Endothelial cell of umbilical vein (primary cell): ENCODE measurements at places on chromosomes 2 and 18. TPM values are rescaled to one million over a fixed set of nuclear protein-coding genes. Genes with fewer than 3 reads are reported as not detected.

Gene COLEC12
- 13.8 and 17.1 TPM in 2 replicates for total RNA-seq

DNA sequence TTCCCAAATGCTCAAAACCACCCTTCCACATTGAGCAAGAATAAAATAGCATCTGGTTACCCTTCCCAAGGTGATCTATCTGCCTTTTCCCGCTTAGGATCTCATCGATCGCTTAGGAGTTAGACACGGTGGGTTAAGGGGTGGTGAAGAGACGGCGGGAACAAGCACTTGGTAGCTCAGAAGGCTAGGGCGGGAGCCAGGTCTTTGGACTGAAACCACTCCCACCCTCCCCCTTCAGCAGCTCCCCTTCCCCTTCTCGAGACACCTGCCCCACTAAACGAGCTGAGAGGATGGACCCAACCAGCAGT is 513 bp downstream of the THOC1 start:
- DNase-seq, result no peak
- peak overlapping the region; percentile 97 for H3K27ac ChIP-seq
- H3K4me3 ChIP-seq, result peak overlapping the region; percentile 71

- peaks cover 13% of the 10 kb centered on the region for H3K27me3 ChIP-seq
- no peak overlapping the region for H3K4me3 ChIP-seq
- DNase-seq, result no peak
- no peaks in the 10 kb centered on the region for H3K36me3 ChIP-seq
Measured at GRCh38 chr2:119724656-119725485, 34.9 kb upstream of the PTPN4 start.

GRCh38 chr18:75213611-75214331 is 3.2 kb downstream of the TSHZ1 start:
- DNase-seq, result peak; percentile 96
- no peaks in the 10 kb centered on the region for H3K36me3 ChIP-seq
- H3K27me3 ChIP-seq, result no peaks in the 10 kb centered on the region

- DNase-seq, result peak; percentile 50
- H3K4me1 ChIP-seq, result peaks cover 7% of the 10 kb centered on the region
- H3K36me3 ChIP-seq, result no peaks in the 10 kb centered on the region
- no peak overlapping the region for H3K4me3 ChIP-seq
- H3K27me3 ChIP-seq, result peaks cover 11% of the 10 kb centered on the region
Measured at GRCh38 chr2:177679611-177680605, 287.3 kb downstream of the AGPS start.

DNA sequence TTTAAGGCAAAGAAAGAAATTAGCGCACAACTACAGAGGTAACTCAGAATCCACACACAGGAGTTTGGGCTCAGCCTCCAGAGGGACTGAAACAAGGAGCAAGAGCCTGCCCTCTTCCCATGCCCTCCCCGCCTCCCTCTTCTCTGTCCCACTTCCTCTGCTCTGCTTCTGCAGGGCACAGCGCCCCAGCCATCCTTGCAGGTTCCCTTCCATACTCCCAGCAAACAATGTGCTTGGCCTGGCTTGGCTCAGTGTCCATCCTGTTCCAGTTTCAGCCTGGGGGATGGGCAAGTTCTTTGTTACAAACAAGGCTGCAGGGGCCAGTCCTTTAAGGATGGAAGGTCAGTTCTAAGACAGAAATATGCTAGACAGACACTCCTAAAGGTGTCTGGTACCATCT is 133.5 kb downstream of the CDH20 start:
- DNase-seq, result no peak
- no peak overlapping the region for H3K4me3 ChIP-seq
- H3K27me3 ChIP-seq, result no peaks in the 10 kb centered on the region
- no peak overlapping the region for H3K27ac ChIP-seq

GRCh38 chr18:50143294-50143693 is 51.7 kb downstream of the MYO5B start:
- no peaks in the 10 kb centered on the region for H3K36me3 ChIP-seq
- H3K4me3 ChIP-seq, result no peak overlapping the region
- H3K27me3 ChIP-seq, result no peaks in the 10 kb centered on the region
- no peak for DNase-seq
- H3K4me1 ChIP-seq, result no peaks in the 10 kb centered on the region

DNA sequence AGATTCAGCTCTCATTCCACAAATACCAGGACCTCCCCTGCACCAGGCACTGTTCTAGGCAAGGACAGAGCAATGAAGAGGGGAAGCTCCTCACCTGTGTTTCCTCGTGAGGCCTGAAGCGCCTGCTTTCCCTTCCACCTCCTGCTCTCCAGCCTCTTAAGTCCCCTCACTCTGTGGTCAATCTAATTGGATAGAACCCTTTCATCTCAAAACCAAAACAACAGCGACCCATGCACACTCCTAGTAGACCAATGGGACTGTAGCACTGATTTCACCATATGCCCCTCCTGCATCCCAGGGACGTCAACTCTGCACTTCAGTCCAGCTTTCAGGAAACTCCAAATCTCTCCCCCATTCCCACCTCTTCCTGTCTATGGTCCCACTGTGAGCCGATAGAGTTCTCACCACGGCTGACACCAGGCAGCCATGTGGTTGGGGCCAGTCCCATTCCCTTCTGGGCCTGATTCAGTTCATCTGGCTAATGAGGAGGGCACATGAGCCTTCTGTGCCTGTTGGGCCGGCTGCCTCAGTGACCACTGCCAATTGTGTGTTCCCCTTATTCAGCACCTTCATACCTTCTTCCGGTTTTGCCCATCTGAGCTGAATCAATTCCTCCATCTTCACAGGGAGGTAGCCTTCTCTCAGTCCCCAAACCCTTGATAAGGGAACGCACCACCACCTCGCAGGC is 33.3 kb upstream of the MAT2A start:
- no peak for DNase-seq
- H3K36me3 ChIP-seq, result no peaks in the 10 kb centered on the region

DNA sequence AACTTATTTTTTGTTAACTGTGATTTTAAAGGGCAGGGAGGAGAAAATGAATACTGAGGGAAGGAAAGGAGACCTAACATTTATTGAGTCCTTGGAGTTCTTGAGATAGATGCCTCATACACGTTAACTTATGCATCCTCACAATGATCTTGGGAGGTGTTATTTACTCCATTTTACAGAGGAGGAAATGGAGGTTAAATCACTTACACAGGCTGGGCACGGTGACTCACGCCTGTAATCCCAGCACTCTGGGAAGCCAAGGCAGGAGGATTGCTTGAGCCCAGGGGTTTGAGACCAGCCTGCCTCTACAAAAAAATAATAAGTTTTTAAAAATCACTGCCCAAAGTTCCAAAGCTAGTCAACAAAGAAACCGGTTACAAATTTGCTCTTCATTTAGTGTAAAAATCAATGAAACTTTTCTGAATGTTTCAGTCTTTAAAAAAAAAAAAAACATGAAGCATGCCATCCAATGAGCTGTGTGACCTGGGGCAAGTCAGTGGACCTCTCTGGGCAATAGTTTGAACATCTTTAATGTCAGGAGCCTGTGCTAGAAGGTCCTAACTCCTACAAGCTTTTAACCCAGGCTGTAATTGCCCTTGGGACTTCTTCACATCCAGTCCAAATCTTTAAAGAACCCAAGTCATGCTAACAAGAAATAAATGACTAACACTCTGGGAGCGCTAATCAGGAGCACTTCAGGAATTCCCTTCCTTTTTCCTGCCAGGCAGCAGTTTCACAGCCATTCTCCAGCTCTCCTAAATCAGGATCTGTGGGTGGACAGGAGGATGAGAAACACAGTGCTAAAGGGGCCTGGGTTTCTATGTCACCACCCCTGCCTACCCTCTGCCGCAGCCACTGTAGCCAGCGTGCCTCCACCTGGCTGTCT is 176.4 kb downstream of the TMEM247 start:
- H3K27ac ChIP-seq, result peak overlapping the region; percentile 1
- no peaks in the 10 kb centered on the region for H3K27me3 ChIP-seq
- DNase-seq, result peak; percentile 74
- no peak overlapping the region for H3K4me3 ChIP-seq
- H3K4me1 ChIP-seq, result peaks cover 16% of the 10 kb centered on the region

GRCh38 chr2:172753610-172754009 is 18.0 kb downstream of the RAPGEF4 start:
- H3K4me3 ChIP-seq, result no peak overlapping the region
- no peak overlapping the region for H3K27ac ChIP-seq
- no peaks in the 10 kb centered on the region for H3K36me3 ChIP-seq
- no peaks in the 10 kb centered on the region for H3K4me1 ChIP-seq
- H3K27me3 ChIP-seq, result peaks cover 9% of the 10 kb centered on the region

DNA sequence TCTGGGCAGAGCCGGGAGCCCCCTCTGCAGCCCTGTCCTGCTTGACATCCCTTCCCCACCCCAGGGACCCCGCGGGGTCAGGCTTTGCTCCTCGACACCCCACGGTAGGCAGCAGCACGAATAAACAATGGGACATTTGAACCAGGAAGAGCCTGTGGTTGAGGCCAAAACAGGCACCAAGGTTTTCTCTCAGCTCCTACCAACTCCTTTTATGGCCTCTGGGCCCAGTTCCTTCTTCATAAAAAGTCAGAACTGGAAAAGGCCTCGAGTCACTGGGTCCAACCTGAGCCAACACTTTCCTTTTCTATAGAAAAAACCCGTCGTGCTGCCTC is 20.6 kb downstream of the TEX44 start:
- H3K27ac ChIP-seq, result peak overlapping the region; percentile 61
- no peak for DNase-seq
- no peak overlapping the region for H3K4me3 ChIP-seq
- no peaks in the 10 kb centered on the region for H3K36me3 ChIP-seq
- no peaks in the 10 kb centered on the region for H3K27me3 ChIP-seq

- no peak overlapping the region for H3K27ac ChIP-seq
- H3K4me3 ChIP-seq, result no peak overlapping the region
- no peaks in the 10 kb centered on the region for H3K36me3 ChIP-seq
- no peaks in the 10 kb centered on the region for H3K4me1 ChIP-seq
- H3K27me3 ChIP-seq, result no peaks in the 10 kb centered on the region
Measured at GRCh38 chr2:49240608-49241007, 86.3 kb upstream of the FSHR start.

DNA sequence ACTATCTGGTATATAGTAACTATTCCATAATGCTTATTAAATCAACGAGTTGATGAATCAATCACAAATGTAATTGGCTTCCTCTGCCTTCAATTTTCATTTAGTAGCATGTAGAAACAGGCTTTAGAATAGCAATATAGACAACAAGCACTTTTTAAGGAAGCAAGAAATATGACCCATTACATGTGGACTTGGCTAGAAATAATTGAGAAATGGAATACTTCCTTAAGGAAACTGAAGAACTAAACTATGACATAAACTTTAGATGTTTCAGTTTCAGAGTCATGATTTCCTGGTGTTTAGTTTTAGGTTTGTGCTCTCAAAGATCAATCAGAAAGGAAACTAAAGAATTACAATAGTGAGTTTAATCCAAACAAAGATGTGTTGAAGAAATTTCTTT is 443.8 kb downstream of the MBD2 start:
- H3K27me3 ChIP-seq, result no peaks in the 10 kb centered on the region
- H3K4me1 ChIP-seq, result no peaks in the 10 kb centered on the region
- H3K4me3 ChIP-seq, result no peak overlapping the region
- H3K27ac ChIP-seq, result no peak overlapping the region
- H3K36me3 ChIP-seq, result no peaks in the 10 kb centered on the region

- no peak overlapping the region for H3K27ac ChIP-seq
- H3K36me3 ChIP-seq, result no peaks in the 10 kb centered on the region
- H3K4me1 ChIP-seq, result no peaks in the 10 kb centered on the region
Measured at GRCh38 chr2:237209885-237210284, 124.2 kb downstream of the COPS8 start.

DNA sequence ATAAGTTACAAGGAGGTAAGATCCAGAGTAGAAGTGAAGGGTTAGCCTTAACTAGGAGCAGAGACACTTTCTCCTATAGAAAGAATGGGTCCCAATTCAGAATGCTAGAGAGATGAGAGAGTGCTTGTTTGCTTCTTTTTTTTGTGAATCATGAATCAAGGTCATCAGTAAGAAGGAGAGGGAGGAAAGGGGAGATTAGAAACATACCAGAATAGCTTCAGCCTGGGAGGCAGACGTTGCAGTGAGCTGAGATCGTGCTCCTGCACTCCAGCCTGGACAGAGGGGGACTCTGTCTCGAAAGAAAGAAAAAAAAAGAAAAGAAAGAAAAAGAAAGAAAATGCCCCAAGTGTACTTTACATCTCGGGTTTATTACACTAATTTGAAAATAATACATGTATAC is 55.8 kb upstream of the SLC35F5 start:
- H3K36me3 ChIP-seq, result no peaks in the 10 kb centered on the region
- DNase-seq, result no peak
- H3K4me3 ChIP-seq, result no peak overlapping the region
- H3K27ac ChIP-seq, result no peak overlapping the region
- H3K27me3 ChIP-seq, result peaks cover 2% of the 10 kb centered on the region

DNA sequence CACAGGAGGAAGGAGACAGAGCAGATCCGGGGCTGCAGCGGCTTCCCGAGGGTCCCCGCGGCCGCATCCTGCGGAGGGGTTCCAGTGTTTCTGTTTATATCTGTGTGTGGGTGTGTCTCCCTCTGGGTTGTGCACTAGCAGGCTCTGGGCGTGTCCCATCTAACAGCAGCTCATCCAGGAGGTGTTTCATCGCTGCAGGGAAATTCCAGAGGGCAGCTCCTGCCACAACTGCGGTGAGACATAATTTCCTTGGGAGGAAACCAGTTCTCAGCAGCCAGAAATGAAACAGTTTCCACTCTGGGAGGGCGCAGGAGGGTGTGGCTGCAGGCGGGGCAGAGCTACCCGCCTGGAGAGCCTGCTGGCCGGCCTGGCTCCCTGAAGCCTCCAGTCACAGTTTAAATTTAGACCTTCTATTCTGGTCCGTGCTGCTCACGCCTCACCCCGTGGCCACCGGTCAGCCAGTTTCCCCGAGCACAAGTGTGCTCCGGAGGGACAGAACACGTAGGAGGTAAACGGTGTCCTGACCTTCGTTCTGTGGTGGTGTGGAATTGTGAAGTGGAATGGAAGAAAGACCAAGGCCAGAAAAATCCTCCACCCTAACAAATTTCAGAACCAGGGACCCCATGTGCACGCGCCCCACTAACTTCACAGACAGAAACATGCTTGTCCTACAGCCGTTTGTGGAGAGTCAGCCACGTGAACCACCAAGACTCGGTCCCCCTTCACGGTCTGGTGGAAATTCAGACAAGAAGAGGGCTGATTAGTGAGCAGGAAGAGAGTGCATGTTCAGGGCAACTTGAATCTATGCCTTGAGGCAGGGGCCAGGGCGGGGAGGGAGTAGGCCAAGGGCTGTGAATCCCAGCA is 50.2 kb downstream of the TEX44 start:
- no peaks in the 10 kb centered on the region for H3K36me3 ChIP-seq
- H3K4me1 ChIP-seq, result peaks cover 16% of the 10 kb centered on the region
- no peaks in the 10 kb centered on the region for H3K27me3 ChIP-seq

GRCh38 chr2:46386763-46387162 is 89.6 kb downstream of the EPAS1 start:
- no peaks in the 10 kb centered on the region for H3K4me1 ChIP-seq
- H3K36me3 ChIP-seq, result peaks cover 20% of the 10 kb centered on the region
- no peak for DNase-seq
- H3K27ac ChIP-seq, result no peak overlapping the region
- no peak overlapping the region for H3K4me3 ChIP-seq
- no peaks in the 10 kb centered on the region for H3K27me3 ChIP-seq
